ENCODE measurements at places on chromosomes 12 and 14.

DNA sequence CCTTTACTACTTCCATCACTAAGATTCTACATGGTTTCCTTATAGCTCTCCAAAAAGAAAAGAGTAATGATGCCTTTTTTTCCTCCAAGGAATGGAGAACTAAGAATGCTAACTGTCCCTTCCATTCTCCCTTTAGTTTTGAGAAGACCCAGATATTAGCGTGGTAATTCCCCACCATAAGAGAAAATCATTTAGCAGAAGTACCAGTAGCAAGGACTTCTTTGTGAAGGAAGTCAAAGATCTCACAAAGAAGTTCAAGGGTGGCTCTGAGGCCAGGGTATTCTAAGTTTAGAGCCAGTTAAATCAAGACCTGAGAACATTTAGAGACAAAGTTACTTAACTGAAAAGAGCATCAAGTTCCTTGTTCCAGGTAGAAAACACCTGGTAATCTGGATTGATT is 7.3 kb downstream of the USP15 start:
- DNase-seq = no peak

DNA sequence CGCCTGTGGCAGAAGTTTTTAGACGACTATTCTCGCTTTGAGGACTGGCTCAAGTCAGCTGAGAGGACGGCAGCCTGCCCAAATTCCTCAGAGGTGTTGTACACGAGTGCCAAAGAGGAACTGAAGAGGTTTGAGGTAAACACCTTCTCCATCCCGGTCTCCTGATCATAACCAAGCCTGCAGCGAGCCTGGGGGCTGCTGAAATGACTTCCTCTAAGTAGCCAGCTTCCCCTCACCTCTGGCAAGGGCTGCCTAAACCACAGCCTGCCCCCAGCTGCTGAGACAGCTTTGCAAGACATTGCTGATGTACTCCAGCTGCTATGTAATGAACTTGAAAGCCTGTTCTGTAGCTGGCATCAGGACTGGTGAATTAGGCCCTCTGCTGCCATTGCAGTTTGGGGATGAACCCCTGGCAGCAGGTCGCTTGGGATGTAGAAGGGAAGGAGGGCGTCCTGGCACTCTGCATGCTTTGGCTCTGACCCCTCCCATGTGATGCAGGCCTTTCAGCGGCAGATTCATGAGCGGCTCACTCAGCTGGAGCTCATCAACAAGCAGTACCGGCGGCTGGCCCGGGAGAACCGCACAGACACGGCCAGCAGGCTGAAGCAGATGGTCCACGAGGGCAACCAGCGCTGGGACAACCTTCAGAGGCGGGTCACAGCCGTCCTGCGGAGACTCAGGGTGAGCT is 84.6 kb downstream of the ESR2 start:
- DNase-seq = no peak

- DNase-seq = no peak
These were observed 53.9 kb downstream of the DPF3 start for GRCh38 chr14:72839753-72840607.

DNA sequence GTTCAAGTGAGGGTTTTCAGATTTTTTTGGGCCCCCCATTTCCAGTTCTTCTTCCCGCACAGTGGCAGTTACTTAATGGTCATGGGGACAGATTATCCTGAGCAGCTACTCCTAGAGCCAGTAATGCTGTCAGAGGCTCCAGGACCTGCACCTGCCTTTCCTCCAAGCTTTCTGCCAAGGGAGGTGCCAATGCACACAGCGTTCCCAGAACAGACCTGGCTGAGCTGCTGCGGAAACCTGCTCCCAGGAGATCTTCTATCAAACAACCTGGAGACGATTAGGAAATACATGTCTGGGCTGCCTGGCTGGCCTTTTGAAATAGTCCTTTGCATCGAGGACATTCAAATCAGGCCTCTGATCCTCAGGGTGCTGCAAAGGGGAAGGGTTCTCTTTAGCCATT is 120.9 kb downstream of the SLC8A3 start:
- no peak for DNase-seq

DNA sequence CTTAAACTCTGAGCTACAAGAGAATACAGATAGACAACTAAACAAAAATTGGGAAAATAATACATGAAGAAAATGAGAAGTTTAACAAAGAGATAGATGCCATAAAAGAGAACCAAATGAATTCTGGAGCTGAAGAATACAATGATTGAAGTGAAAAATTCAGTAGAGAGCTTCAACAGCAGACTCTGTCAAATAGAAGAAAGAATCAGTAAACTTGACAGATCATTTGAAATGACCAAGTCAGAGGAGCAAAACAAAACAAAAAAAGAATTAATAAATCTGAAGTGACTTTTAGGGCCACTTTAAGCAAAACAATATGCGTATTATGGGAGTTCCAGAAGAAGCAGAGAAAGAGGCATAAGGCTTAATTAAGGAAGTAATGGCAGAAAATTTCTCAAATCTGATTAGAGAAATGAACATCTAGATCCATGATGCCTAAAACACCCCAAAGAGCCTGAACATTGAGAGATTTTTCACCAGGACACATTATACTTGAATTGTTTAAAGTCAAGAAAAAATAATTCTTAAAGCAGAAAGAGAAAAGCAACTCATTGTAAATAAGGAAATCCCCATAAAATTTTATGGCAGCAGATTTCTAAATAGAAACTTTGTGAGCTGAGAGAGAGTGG is 61.0 kb upstream of the RNU6-8 start:
- no peak for DNase-seq

GRCh38 chr12:69360348-69360672 is 767 bp downstream of the YEATS4 start:
- DNase-seq = no peak

GRCh38 chr12:89556976-89557375 is 31.1 kb upstream of the POC1B start:
- no peak for DNase-seq
